Heart left ventricle (tissue), 16 donors: ENCODE measurements at places on chromosomes 1 and 21. TPM values are rescaled to one million over a fixed set of nuclear protein-coding genes. Genes with fewer than 3 reads are reported as not detected.

The GJB5 gene
- not detected for polyA plus RNA-seq

DNA sequence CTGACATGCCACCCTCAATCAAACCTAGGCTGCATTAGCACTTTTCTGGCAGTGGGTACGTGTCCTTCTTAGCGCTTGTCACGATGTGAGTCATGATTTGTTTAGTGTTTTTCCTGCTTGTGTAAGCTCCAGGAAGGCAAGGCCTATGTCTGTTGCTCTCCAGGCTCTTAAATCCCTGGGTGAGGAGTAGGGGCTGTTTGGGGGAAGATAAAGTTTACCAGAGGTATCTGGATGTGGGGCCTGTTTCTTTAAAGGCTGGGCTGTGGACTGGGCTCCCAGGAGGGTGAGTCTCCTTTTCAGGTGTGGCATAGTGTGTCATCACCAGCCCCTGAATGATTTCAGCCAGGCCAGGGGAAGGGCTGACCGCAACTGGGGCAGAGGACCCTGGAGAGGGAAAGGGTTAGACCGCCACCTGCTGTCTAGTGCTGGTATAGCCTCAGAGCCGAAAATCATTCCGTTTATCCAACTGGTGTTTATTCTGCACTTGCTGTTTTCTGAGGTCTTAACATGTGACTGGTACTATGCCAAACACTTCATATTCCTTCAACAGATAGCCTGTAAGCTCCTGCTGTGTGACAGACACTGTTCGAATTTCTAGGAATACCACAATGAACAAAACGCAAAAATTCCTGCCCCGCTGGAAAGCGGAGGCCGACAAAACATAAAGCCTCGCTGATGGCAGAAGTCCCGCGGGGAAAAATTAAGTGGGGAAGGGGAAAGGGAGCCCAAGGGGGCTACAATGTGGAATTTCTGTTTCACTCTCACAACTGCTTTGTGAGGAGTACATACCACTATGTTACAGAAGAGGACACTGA, 9.7 kb downstream of the SERINC2 start:
- H3K4me1 ChIP-seq, result no peaks in the 10 kb centered on the region
- DNase-seq, result peak; percentile 46
- no peaks in the 10 kb centered on the region for H3K27me3 ChIP-seq
- no peak overlapping the region for H3K27ac ChIP-seq
- H3K4me3 ChIP-seq, result no peak overlapping the region
- no peaks in the 10 kb centered on the region for H3K36me3 ChIP-seq

- H3K4me1 ChIP-seq, result peaks cover 59% of the 10 kb centered on the region
- peak overlapping the region; percentile 48 for H3K27ac ChIP-seq
- H3K4me3 ChIP-seq, result no peak overlapping the region
- no peaks in the 10 kb centered on the region for H3K27me3 ChIP-seq
- no peak for DNase-seq
These were observed 82.0 kb downstream of the TGFBR3 start for GRCh38 chr1:91803847-91804545.

DNA sequence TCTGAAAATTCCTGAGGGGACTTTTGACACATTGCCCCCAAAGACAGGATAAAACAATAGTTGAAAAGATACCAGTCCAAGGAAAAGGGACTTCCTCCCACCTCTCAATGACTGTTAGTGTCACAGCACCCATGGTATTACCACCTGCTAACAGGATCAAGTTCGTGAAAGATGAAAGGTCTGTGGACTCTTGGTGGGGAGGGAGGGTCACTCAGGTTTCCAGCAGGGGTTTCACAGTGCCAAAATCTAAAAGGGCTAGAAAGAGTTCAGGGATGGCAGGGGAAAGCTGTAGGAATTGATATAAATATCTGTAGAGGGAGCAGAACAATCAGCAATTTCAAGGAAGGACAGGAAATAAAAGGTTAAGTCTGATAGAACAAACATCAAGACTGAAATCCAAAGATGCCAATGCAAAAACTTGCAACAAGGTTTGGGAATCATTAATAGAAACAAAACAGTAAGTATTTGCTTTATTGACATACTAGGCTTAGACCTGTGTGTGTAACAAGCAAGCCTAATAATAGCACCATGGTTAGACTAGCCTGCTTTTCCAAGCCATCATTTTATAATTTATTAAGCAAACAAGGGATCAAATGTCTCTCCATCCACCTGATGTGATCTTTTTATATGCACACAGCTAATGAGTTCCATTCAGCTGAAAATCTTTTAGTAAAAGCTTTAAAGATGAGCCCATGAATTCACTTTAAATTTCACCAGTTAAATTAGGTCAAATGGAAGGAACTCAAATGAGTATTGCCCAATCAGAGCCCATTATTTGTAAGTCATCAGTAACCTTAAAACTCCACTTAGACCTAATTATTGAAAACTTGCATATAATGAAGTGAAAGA, 3.7 kb downstream of the MCL1 start:
- DNase-seq, result no peak
- H3K27me3 ChIP-seq, result no peaks in the 10 kb centered on the region
- H3K36me3 ChIP-seq, result peaks cover 45% of the 10 kb centered on the region
- H3K4me1 ChIP-seq, result peaks cover 41% of the 10 kb centered on the region

DNA sequence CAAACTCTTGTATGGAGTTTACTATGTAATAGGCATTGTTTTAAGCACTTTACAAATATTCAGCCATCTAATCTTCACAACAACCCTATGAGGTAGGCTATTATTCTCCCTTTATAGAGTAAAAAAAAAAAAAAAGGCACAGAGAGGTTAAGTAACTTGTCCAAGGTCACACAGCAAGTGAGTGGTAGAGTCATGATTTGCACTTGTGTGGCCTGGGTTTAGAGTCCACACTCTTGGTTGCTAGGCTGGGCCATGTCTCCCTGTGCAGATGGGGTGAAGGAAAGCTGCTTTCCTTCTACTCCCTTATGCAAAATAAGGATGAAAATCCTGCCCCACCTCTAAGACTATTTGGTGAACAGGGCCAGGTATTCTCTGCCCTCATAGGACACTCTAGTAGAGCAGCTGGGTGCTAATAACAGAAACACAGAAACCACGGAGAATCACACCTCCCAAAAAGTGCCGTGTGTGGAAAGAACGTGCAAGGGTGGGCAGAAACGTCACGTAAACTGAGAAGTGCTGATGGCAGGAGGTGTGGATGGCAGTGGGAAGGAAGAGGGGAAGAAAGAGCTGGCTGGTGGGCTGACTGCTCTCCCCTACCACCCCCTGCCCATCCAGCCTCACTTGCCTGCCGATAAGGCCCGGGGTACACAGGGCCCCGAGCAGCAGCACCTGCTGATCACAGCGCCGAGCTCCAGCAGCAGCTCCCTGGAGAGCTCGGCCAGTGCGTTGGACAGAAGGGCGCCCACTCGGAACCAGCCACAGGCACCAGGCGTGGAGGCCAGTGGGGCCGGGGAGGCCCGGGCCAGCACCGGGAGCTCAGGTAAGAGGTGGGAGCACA, 28.3 kb upstream of the VPS13D start:
- peaks cover 41% of the 10 kb centered on the region for H3K36me3 ChIP-seq
- no peak overlapping the region for H3K4me3 ChIP-seq
- no peak for DNase-seq
- H3K27ac ChIP-seq, result no peak overlapping the region
- no peaks in the 10 kb centered on the region for H3K4me1 ChIP-seq

- no peaks in the 10 kb centered on the region for H3K4me1 ChIP-seq
- no peak for DNase-seq
- H3K36me3 ChIP-seq, result no peaks in the 10 kb centered on the region
- H3K4me3 ChIP-seq, result no peak overlapping the region
These were observed 257.0 kb downstream of the HHIPL2 start for GRCh38 chr1:222290866-222291265.
